ENCODE measurements at places on chromosomes 12 and 14. TPM values are rescaled to one million over a fixed set of nuclear protein-coding genes. Genes with fewer than 3 reads are reported as not detected.

ACSM4 gene
- total RNA-seq = not detected

ITPK1 gene
- total RNA-seq = 78.5 TPM

UNC79 gene
- 0.04 TPM for total RNA-seq

GPRC5D gene
- total RNA-seq = not detected

SPRYD4 gene
- 3.3 TPM for total RNA-seq

SMIM41 gene
- not detected for total RNA-seq

ZFHX2 gene
- total RNA-seq = 1.0 TPM

EXOC3L4 gene
- not detected for total RNA-seq

TAS2R31 gene
- total RNA-seq = 1.2 TPM

CLEC1B gene
- not detected for total RNA-seq
